ENCODE measurements at places on chromosomes 2 and 18.

DNA sequence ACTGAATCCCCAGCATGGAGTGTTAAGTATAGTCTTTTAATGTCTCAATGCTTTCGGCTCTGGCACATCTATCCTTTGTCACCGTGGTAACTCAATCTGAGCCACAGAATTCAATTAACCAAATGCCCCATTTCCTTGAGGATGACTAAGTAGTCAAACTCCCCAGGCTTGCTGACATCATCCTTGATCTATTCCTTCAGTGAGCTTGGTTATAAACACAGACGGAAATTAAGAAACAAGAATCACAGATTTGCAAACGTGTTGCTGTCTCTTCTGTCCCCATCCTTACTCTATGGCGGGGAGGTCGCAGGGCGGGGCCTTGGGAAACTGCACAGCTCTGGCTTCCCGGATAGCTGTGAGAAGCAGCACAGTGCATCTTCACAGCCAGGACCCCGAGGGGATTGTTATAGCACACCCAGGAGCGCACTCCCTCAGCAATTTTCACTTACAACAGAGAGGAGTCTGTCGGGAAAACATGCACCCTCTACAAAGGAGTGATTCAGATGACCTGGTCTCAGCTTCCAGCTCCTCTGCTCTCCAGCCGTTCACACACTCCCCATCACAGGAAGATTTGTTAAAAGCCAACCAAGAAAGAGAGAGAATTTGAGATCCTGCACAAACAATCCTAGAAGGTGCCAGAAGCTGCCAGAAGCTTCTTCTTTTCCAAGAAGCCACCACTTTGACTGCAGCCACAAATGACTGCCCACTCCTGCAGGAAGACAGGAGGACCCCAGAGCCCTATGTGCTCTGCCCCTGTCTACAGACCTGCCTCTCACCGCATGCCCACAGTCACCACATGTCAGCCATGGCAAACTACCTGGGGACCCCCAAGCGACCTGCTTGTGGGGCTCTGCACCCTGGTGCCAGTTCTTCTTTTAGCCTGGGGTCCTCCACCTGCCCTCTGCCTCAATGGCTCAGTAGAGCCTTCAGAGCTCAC is 44.9 kb upstream of the YWHAQ start:
- DNase-seq: peak; percentile 98

DNA sequence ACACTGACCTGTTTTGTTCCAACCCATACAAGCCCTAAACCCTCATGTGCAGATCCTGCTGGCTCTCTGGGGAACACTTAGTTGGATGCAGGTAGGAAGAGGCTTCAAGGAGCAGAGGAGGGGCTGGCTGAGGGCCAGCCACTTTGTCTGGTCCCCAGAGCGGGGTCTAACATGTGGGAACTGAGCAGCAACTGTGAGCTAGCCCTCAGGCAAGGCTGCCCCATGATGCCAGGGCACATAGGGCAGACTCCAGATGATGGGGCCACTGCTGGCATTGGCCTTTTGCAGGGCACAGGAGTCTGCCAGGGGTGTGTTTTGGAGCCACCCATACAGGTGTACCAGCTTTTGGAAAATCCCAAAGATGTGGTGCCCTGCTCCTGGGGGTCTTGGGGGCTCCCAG is 67.7 kb downstream of the HPCAL1 start:
- DNase-seq: no peak

- DNase-seq: no peak
These were observed 176.6 kb upstream of the TACR1 start for GRCh38 chr2:75375646-75376582.

- DNase-seq: no peak
These were observed 81.4 kb upstream of the UNC80 start for GRCh38 chr2:209690029-209690754.

DNA sequence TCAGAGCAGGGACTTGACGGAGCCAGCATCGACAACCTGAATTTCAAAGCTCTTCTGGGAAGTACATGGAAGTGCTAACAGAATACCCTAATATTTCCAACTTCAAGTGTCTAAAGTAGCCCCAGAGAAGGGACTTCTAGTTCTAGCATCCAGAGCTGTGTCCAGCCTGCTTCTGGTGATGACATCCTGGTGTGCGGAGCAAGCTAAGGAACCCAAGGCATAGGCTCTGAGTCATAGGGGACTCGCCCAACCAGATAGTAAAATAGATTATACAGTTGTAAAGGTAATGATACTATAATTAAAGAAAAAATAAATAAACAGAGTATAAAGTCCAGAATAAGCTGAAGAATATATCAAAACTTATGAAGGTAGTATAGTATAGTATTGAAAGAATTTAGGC is 108.1 kb upstream of the SERPINE2 start:
- DNase-seq: no peak

DNA sequence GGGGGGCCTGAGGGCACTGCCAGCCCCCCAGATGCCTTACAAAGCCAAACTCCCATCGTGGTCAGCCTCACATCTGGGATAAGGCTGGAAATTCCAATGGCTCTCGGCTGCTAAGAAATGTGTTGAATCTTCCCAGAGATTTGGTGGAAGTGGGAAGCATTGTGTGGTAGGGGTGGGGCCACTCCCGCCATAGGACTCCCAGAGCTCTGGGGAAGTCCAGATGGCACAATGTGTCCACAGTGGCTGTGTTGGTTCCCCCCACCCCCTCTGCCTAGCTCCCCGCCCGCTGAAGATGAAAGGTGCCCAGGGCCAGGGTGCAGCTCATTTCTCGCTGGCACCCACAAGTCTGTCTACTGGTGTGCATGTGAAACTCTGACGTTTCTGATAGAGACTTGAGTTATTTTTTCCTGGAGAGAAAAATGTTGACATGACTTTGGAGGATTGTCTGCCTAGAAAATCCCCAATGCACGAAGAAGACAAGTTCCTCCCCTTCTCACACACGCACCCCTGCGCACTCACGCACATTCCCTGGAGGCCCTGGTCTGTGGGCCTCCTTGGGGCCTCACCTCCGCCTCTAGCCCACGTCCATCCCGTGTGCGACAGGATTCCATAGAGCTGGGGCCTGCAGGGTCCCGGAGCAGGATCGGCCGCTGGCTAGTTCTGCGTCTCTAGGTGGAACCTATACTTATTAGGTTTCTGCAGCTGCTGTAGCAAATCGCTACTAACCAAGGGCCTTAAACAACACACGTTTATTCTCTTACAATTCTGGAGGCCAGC is 199.1 kb downstream of the ZFP36L2 start:
- DNase-seq: no peak

DNA sequence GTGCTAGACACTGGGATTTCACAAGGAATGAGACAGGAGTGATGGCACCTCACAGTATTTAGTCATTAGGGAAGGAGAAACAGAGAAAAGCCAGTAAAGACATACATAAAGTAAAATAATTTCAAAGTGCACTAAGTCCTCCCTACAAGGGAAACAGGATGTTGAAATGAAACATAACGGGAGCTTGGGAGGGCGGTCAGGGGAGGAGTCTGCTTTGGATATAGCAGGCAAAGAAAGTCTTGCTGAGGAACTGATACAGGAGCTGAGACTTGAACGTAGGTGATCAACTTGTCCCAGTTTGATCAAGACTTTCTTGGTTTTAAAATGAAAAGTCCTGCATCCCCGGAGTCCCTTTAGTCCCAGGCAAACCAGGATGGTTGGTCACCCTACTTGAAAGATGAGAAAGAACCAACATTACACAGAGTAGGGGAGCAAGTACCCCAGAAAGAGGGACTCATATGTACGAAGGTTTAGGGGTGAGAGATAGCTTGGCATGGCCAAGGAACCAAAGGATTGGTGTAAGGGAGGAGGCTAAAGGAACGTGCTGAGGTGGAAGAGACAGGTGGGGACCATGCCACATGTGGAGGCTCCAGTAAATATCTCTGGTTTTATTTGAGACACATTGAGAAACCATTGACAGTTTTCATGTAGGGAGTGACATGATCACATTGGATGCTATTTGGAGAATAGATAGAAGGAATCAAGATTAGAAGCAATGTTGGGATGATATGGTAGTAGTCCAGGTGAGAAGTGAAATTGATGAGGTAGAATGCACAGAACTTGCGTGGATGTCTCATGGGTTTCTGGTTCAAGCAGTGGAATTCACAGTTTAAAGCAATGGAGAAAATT is 28.4 kb downstream of the FBXO48 start:
- DNase-seq: no peak

DNA sequence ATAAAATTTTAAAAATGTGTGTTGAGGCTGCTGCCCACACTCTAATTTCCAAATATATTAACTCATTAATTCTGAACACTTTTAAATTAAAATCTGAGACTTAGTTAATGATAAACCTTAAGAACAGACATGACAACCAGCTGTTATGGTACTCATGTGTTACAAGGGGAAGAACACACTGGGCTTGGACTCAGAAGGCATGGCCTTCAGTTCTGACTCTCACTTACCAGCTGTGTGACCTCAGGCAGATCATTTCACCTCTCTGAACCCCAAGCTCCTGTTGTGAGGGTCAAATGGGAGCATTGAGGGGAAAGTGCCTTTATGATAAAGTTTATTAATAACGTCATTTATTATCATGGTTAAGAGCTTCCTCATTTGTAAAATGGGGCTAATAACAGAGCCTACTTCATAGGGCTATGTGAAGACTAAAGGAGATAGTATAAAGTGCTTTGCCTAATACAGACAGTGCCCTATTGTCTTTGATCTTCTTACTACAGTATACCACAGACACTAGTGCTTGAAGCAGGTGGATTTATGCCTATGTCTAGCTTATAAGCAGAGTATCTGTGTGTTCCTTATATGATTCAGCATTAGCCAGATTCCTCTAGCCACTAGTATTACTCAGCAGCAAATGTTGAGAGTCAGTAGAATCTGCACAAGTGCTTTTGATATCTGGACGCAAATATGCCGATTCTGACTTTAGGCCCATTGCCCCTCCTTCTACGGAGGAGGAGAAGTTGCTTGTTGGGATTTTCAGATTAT is 99.6 kb downstream of the SGPP2 start:
- no peak for DNase-seq

DNA sequence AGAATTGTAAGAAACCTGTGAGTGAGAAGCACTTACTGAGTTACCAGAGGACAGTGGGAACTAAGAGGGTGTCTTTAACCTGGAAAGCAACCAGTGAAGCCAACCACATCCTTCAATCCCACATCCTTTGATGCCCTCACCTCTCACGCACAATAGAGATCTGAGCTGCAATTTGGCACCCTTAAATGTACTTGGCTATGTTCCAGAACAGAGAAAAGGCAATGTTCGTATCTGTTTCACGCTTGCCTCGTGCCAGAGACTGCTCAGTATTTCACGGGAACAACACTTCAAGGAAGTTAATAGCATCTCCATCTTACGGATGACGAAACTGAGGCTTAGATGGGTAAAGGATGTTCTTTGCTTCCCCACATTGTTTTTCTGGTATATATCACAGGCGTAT is 167.4 kb downstream of the DPP10 start:
- DNase-seq: no peak

GRCh38 chr2:68293024-68293423 is 26.7 kb downstream of the CNRIP1 start:
- no peak for DNase-seq

DNA sequence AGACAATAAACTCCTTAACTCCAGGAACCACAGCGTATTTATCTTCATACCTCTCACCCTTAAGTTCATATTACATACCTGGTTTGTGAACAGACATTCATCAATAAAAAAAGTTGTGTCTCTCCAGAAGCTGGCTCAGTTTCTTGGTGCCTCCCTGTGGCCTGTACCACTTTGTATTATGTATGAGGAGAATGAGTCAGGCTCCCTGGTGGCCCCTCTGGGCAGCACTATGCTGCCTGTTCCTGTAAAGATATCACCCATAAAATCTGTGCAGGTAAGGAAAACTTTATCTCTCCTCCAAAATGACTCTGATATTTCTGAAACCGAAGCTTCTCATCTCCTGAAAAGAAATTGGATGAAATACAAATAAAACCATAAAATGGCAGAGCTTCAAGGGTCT is 198.4 kb upstream of the NT5C1B start:
- DNase-seq: peak; percentile 29

Measured in kidney glomerular epithelial cell (primary cell).